Activated T-cell treated with anti-CD3 and anti-CD28 coated beads for 1 hour (primary cell): ENCODE measurements at places on chromosomes 12 and 14.

DNA sequence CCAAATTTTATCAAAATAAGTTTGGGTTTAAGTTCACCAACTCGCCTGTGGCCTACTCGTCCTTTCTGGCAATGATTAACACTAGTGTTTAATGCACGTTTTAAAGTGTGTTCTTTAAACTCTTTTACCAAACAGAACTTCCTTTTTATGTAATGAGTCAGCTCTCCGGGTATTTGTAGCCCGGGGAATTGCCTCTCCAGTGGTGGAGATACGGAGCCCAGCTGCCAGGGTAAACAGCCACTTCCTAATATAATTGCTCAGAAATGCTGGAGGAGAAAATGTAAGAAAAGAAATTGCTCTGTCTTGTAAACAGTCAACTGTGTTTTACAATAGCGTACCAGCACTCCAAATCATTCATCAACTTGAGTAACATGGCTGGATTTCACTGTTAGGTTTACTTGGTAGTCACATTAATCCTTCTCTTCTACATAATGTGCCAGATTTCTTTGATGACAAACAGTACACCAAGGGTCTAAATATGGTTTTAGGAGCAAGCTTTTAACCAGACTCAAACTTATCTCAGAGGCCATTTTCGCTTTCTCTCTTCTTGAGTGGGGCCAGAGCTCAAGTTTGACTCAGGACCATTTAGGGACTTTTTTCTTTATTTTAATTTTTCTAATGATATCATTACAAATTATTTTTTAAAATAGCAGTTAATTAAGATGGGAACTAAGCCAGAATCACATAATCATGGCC lies 101.2 kb upstream of the SLC38A2 start:
- no peak for DNase-seq

DNA sequence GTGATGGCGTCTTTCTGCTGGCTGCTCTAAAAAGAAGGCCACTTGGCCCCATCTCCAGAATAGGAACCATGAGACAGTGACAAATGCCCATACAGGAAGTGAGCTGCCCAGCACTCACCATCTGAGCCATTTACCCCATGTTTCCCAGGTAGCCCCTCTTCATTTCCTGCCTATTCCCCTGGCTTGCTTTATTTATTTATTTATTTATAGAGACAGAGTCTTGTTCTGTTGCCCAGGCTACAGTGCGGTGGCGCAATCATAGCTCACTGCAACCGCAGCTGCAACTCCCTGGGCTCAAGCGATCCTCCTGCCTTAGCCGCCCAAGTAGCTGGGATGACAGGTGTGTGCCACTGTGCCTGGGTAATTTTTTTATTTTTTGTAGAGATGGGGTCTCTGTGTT lies 71.2 kb downstream of the RIN3 start:
- no peak for DNase-seq

DNA sequence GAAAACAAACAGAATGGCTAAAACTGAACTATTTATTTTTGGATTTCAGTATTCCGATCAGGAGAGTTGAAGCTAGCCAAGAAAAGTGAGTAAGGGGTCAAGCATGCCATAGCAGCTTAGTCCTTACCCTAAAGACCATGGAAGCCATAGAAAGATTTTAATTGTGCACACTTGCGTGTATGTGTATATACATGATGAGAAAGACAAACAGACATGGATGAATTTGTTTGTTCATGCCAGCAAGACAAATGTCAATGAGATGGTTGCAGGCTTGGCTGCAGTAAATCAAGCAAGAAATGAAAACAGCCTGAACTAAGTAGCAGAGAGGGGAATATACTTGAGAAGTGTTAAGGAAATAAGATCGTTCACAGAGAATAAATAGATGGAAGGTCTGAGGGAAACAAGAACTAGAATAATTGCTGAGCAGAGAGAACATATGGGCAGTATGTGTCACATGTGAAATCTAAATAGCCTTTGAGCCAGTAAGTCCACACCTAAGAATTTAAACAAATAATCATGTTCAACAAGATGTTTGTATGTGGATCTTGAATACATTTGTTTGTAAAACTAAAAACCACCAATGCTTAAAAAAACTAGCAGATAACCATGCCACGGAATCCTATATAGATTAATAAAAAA lies 14.8 kb downstream of the SNW1 start:
- DNase-seq = no peak

DNA sequence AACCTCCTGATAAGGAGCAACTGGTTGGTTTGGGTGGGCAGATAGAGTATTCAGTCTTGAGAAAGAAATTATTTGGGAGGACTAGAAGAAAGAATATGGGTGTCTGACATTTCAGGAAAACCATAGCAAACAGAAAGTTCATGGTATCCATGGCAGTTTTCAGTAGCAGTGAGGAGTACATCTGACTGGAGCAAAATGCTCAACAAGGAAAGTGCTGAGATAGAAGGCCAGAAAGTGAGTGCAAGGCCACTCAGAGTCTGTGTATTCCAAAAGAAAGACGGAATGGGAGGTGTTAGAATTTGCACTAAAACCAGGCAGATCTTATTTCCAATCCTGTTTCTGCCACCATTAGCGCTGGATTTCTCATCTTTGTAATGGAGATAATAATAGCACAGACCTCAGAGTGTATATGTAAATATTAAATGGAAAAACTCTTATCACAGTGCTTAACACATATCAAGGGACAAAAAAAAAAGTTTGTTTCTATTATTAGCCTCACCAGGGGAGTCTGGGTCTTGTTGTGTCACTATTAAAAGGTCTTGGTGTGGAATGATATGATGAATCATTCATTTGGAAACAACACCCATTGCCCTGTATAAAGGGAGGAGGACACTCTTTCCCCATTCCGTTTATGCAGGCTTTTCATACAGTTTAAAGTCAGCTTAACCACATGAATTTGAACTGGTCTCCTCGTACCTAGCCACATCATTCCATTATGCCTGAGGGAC lies 349.8 kb downstream of the IPO8 start:
- no peak for DNase-seq

GRCh38 chr12:65015850-65016249 lies 105.3 kb downstream of the WIF1 start:
- no peak for DNase-seq

GRCh38 chr12:12427568-12427967 lies 70.7 kb downstream of the BORCS5 start:
- DNase-seq = no peak

DNA sequence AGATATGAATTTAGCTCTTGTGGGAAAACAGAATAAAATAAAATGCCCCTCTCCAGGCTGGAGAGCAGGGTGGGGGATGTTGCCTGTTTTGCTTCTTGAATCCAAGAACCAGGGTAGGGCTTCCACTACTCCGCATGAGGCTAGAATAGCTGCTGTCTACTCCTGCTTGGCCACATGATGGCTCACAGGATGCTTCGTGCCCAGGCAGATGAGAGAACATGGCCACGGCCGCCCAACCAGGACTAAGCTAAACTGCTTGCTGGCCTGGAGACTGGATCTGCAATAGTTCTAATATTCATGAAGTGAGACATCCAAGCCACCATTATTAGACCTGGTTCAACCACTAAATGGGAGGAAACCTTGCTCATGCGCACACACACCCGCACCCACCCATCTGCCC lies 122.2 kb upstream of the METAP2 start:
- DNase-seq = no peak
